ENCODE measurements at places on chromosomes 13 and 19. TPM values are rescaled to one million over a fixed set of nuclear protein-coding genes. Genes with fewer than 3 reads are reported as not detected.

Gene CCDC70
- not detected for total RNA-seq

Gene LIM2
- not detected for total RNA-seq

Gene ECSIT
- total RNA-seq = 42.6 TPM

Gene PSG1
- not detected for total RNA-seq

Gene PRX
- total RNA-seq = 1.5 TPM

Measured in activated naive CD4-positive, alpha-beta T cell treated with anti-CD3 and anti-CD28 coated beads for 36 hours (primary cell).